ENCODE measurements at places on chromosomes 16 and 17.
A peak's percentile ranks its signal among the peaks of the same experiment; 100 is the strongest.

DNA sequence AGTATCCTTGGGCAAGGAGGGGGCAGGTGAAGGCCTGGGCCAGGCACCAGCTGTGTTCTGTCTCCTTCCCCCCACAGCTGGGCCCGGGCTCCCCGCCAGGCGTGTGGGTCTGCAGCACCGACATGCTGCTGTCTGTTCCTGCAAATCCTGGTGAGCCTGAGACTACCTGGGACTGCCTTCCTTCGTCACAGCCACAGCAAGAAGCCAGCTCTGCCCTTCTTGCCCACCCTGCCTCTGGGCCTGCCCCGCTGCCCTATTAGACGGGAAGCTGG lies 12.3 kb downstream of the FCSK start:
- DNase-seq: no peak

GRCh38 chr16:85451641-85452363 lies 161.3 kb upstream of the GSE1 start:
- no peak for DNase-seq

DNA sequence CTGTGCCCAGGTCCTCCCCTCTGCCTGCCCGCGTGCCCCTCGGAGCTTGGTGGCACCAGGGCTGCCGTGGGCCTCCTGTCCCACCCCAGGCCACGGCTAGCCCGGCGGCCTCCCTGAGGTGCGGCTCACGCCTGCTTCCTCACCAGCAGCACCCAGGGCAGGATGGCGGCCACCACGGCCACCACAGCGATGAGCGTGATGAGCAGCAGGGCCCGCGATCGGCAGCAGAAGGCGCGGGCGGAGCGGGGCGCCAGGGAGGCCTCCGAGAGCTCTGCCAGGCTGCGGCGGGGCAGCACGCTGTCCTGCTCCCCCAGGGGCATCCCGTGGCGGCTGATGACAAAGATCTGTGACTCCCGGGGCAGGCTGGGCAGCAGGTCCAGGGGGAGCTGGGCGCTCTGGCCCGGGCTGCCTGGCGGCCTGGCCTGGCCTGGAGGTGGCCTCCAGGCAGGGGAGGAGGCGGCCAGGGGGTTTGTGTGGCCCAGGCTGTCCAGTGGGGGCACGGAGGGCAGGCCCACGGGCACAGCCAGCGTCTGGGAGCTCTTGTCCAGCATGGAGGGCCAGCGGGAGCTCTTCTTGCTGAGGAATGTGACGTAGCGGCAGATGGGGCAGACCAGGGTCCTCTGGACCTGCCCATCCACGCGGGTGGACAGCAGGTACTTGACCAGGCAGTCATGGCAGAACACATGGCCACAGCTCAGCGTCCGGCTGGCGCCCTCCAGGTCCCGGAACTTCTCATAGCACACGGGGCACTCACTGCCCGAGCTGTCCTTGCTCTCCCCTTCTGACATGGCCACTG lies 4.8 kb downstream of the RNF222 start:
- no peak for DNase-seq

DNA sequence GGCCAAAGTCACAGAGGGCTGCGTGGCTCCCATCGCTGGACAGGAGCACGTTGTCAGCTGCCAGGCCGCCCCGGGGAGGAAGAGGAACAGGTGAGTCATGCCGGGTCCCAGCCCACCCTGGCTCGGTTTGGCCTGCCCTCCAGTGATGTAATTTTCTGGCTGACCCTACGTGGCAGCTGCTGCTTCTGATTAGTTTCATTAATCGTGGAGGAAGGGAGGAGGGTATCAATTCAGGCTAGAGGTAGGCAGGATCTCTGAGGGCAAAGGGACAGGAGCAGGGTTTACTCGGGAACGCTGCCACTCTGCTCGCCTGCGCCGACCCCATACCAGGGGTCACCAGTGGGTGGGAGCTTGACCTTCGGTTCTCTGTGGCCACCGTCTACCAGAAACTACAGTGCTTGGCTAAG lies 11.7 kb upstream of the SPATA32 start:
- no peak for DNase-seq

DNA sequence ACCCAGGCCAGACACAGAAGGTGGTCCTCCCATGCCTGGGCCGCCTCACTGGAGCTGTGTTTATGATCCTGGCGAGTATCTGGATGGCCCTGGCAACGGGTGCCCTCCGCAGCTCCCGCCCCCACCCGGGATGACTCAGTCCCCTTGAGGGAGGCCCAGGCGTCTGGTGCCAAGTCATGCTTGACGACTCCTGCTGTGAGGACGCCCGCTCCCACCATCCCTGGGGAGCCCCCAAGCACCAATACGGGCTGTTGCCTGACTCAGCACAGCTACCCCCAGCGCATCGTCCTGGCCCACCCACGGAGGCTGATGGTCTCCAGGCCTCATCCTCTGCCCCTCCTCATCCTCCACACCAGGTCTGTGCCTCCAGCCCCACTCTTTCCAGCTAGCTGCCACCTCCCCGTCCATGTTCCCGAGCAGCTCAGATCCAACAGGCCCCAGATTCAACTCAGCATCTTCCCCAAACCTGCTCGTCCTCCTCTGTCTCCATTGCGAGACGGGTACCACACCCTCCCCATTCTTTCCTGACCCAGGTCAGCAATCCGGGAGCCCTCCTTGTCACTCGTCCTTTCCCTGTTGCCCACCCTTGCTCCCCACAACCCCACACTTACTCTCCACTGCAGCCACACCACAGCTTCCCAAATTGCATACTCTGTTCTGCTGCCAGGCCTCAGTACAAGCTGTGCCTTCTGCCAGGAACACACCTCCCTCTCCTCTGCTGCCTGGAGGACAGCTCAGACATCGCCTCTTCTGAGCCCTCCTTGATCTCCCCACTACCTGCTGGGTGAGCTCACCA lies 2.6 kb downstream of the CAMKK1 start:
- no peak for DNase-seq

- DNase-seq: no peak
These were observed 9.1 kb downstream of the MRM1 start for GRCh38 chr17:36610474-36610873.

GRCh38 chr17:19873346-19873745 lies 5.6 kb upstream of the ULK2 start:
- DNase-seq: no peak

DNA sequence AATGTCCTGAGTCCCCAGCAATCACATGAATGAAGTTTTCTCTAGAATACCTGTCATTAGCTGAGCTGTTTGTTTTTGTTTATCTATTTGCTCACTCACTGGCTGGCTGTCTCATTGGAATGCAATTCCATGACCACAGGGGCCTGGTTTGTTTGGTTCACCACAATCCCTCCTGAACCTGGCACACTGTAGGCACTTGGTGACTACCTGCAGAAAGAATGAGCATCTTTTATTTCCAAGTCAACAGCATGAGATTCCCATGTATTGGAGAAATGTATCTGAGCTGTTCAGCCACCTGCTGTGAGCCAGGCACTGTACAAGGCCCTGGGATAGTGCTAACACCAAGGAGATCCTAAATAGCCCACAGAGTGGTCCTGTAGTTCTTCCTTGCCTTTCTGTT lies 345.1 kb downstream of the XYLT1 start:
- DNase-seq: no peak

DNA sequence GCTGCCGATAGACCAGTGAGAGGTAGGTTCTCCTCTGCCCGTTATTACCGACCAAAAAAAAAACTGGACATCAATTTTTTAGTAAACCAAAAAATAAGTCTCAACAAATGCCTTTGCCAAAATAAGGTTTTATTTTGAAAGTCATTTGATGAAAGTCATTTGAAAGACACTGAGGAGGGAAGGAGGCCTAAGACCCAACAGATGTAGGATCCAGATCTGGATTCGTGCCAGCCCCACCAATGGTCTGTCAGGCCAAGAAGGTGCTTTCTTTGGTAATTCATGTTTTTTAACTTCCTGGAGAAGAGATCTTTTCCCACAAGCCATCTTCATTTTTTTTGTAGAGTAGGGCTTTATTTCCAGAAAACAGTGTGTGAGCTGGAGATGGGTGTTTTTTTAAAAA lies 18.1 kb downstream of the NTAN1 start:
- no peak for DNase-seq

DNA sequence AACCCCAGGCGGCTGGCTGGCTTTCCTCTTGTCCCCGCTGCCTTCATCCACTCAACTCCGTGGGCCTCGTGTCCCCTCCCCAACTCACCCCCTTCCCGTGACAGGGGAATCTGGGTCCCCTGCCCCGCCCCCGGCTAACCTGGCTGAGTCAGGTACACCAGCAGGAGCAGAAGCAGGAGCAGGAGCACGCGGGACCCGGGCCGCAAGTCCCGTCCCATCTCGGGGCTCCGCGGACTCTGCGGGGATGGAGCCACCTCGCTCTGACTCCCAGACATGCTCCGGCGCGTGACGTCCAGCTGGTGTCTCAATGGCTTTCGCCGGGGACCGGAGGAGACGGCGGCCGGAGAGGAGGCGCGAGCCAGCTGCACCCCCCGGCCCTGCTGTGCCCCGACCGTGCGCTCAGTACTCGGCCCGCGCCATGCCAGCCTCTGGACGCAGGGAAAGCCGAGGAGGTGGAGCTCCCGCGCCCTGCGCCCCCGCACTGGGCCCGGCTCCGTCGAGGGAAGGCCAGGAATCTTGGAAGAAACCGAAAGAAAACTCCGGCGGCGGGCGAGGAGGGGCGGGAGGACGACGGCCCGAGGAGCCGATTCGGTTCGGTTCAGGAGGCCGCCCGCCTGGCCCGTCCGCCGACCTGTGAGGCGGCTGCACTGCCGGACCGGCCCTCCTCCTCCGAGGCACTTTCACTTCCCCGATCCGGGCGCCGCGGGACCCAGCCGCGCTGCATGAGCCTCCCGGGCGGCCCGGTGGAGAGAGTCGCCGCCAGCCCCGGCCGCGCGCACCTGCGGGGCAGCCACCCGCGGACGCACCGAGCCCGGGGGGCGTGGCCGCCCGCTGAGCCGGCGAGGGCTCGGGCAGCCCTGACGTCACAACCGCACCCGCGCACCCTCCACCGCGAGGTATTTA lies at the start of the genes CXCL16 and ZMYND15:
Gene CXCL16, minus strand, starts transcription at position 807 of the 903 bp plus-strand sequence. Its CDS starts 589 bp downstream, at position 218.
Gene ZMYND15, plus strand, starts transcription at position 712 of the 903 bp plus-strand sequence. CDS start 716 bp downstream, outside the sequence.
- no peak for DNase-seq

- DNase-seq: no peak
These were observed 45.4 kb downstream of the PRSS54 start for GRCh38 chr16:58249388-58249779.

DNA sequence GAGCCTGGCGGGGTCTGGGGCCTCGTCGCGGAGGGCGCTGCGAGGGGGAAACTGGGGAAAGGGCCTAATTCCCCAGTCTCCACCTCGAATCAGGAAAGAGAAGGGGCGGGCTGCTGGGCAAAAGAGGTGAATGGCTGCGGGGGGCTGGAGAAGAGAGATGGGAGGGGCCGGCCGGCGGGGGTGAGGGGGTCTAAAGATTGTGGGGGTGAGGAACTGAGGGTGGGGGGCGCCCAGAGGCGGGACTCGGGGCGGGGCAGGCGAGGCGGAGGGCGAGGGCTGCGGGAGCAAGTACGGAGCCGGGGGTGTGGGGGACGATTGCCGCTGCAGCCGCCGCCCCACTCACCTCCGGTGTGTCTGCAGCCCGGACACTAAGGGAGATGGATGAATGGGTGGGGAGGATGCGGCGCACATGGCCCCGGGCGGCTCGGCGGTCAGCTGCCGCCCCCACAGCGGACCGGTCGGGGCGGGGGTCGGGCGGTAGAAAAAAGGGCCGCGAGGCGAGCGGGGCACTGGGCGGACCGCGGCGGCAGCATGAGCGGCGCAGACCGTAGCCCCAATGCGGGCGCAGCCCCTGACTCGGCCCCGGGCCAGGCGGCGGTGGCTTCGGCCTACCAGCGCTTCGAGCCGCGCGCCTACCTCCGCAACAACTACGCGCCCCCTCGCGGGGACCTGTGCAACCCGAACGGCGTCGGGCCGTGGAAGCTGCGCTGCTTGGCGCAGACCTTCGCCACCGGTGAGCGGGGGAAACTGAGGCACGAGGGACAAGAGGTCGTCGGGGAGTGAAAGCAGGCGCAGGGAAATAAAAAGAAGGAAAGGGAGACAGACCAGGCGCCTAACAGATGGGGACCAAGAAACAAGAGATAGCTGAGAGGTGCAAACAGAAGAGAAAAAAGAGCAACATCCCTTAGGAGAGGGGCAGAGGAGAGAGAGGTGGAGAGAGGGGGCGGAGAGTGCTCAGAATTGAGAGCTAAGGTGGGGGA lies at the start of gene PNMT:
Gene PNMT, plus strand, starts transcription at position 509 of the 980 bp plus-strand sequence. Its CDS starts 23 bp downstream, at position 532.
- DNase-seq: no peak

DNA sequence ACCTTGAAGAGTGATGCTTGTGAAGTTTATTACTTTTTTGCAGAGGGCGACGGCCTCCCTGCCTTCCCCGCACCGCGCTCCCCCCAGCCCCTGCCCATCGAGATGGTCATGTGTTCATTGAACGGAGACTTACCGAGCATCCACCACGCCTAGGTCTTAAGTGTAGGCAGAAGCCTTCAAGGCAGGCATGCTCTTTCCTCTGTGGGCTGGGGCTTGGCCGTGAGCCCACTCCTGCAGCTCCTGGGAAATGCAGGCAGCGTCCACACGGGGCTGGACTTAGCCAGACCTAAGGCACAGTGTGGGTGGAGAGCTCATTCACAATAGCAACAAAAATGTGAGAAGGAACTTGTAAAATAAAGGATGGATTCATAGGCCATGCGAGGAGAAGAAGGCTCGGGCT lies 19.2 kb downstream of the RNF213 start:
- DNase-seq: no peak

- DNase-seq: no peak
These were observed 2.5 kb downstream of the VASN start for GRCh38 chr16:4373909-4374742.

DNA sequence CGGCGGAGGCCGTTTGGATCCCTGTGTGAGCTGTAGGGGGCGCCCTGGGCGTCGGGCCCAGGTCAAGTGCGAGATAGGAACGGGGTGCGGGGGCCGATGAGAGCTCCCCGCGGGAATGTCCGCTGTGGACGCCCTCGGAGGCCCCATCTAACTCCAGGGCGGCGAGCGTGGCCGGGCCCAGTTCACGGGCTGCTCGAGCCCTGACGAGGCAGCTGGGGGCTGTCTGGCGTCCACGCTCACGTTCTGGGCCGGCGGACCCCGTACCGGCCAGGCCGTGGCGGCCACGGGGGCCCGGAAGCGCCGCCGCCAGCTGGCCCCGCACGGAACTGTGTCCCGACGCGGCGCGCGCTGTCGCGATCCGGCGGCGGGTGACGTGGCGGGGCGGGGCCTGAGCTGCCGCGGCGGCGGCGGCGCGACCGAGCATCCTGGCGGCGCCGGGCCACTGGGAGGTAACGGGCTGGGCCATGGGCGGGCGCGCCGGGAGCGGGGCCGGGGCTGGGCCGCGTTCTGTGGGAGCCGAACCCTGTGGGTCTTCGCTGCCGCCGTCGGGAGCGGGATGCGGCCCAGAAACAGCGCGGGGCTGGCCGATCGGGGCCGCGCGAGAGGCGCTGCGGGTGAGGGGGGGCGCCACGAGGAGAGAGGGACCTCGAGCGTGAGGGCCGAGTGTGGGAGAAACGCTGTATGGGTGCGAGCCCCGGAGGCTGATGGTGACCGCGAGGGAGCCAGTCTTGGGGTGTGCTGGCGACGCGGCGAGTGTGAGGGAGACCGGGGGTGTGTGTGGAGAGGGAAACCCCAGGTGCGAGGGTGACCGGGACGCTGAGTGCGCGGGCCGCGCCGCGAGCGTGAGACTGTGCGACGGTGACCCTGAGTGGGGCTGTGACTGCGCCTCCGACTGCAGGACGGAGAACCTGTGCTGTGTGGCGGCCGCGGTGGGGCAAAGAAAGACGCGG lies at the start of gene SLC7A6:
Gene SLC7A6, plus strand, starts transcription at position 399 of the 950 bp plus-strand sequence. CDS start 10,201 bp downstream, outside the sequence.
- peak; percentile 72 for DNase-seq

GRCh38 chr16:9395958-9396359 lies 304.5 kb downstream of the HAPSTR1 start:
- no peak for DNase-seq

GRCh38 chr16:84704253-84704652 lies 4.5 kb downstream of the USP10 start:
- DNase-seq: no peak
